ENCODE measurements at places on chromosomes 4 and X. TPM values are rescaled to one million over a fixed set of nuclear protein-coding genes. Genes with fewer than 3 reads are reported as not detected.

DNA sequence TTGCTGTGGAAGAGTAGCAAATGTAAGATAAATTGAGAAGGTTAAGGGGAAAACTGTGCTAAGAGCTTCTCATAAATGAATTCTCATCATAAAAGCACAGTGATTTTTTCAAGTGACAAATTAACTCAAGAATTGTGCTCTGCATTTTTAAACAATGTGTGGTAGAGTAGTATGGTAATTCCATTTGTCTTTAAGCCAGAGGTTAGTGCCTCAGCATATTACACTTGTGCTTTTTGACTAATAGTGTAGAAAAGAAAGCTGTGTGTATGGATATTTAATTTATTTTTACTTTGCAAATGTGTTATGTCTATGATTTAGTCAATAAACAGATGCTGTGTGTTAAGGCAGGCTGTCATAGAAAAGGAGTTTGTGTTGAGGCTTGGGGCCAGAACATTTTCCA, 61.0 kb downstream of the FHIP1A start:
- DNase-seq: no peak

DNA sequence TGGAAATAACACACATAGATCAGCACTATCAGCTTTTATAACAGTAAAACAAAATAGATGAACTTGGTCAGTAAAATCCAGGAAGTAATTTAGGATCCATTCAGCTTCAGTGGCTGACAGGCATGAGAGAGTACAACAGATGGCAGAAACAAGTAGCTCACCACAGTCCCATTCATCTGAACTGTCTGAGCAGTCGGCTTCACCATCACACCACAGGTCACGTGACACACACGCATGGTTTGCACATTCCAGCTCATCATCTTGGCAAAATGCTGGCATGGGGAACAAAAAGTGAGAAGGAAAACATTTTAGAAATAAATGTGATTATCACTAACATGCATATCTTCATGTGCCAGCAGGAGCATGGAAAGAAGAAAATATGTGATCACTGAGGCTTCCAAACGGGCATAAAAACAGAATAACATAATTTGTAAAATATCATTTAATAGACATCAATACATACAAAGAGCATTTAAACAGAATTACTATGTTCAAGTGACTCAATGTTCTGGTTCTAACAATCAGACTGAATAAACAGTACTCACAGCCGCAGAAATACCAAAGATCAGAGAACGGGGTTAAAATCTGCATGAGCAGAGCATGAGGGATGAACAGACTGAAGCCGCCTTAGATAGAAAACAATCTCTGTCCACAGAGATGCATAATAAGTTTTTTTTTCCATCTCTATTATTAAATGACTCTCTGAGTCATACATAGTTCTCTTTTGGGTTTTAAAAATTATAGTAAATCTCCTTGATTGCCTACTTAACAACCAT, 158.1 kb downstream of the ATP10D start:
- DNase-seq: peak; percentile 8

LONRF3 gene
- total RNA-seq: not detected

DNA sequence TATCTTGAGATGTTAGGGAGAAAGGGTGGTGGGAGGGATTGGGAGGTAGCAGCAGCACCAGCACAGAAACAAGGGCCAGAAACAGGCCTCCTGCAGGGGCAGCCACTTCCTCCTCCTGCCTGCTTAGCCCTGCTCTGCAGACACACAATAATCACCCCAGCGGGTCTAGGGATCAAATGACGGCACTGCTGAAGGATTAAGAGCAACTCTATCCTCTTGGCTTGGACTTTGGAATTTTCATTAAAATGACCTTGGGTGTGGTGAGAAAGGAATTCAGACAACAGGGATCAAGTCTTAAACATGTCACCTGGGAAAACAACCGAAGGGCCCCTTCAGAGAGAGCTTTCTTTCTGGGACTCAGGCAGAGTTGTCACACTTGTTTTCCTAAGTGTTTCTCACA, 353.4 kb downstream of the SPRY1 start:
- no peak for DNase-seq

DNA sequence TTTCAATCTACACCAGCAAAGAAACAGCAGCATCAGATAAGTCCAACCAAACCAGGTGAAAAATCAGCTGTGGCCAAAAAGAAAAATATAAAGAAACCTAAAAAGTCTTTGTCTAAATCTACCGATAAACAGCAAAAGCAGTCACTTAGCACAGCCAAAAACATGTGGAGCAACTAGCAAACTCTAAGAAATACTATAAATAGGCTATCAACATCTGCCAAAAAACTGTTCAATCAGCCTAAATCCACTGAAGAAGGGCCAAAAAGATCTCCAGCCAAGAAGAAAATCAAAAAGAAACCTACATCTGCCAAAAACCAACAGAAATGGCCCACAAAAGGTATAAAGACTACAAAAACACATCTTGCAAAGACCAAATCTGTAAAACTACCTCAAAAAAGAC, 36.7 kb upstream of the CABS1 start:
- peak; percentile 74 for DNase-seq

GRCh38 chr4:62053974-62054373, 853.8 kb downstream of the ADGRL3 start:
- DNase-seq: no peak

GRCh38 chrX:68881911-68882310, 53.1 kb downstream of the EFNB1 start:
- DNase-seq: no peak

TCP11X2 gene
- not detected for total RNA-seq

DNA sequence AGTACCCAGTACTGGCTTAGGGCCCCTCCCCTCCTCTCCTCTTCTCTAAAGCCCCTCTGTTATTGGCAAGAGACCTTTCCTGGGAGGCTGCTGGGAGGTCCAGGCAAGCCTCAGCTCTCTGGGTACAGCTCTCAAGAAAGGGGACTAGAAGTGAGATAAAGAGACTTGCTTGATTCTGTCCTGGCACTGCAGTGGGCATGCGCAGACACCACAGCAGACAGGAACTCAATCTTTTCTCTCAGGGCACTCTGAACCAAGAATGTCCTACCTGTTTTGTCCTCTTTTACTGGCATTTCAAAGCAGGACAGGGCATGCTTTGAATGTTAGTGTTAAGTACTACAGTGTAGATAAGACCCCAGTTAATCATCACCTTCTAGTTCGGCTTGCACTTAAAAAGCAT, 74.9 kb downstream of the NYX start:
- DNase-seq: peak; percentile 5
